ENCODE measurements at places on chromosomes 5 and 9. TPM values are rescaled to one million over a fixed set of nuclear protein-coding genes. Genes with fewer than 3 reads are reported as not detected.

CD180 gene
- total RNA-seq = under 0.01 TPM

DOCK8 gene
- 0.44 TPM for total RNA-seq

AGXT2 gene
- 0.17 TPM for total RNA-seq

MYMK gene
- not detected for total RNA-seq

ADAMTS19 gene
- total RNA-seq = 0.73 TPM

ARHGAP26 gene
- 12.1 TPM for total RNA-seq

ARL14EPL gene
- not detected for total RNA-seq

FOXI1 gene
- total RNA-seq = not detected

NR5A1 gene
- not detected for total RNA-seq

PCDHB13 gene
- total RNA-seq = under 0.01 TPM

CDH9 gene
- total RNA-seq = not detected

LEAP2 gene
- 0.50 TPM for total RNA-seq

DCANP1 gene
- total RNA-seq = not detected

AIF1L gene
- 3.1 TPM for total RNA-seq

BARHL1 gene
- total RNA-seq = not detected

SLC6A19 gene
- total RNA-seq = not detected

PCDHGB1 gene
- 4.4 TPM for total RNA-seq

PAPPA gene
- 8.7 TPM for total RNA-seq

GADD45G gene
- total RNA-seq = not detected

ADCY2 gene
- 0.15 TPM for total RNA-seq

All from smooth muscle cell of trachea (primary cell).